Activated CD4-positive, alpha-beta T cell treated with anti-CD3 and anti-CD28 coated beads, Interleukin-2, amount 10 ng/mL, durations not matched to agents 24 days and 14 days (primary cell): ENCODE measurements at places on chromosomes 2 and 18.

DNA sequence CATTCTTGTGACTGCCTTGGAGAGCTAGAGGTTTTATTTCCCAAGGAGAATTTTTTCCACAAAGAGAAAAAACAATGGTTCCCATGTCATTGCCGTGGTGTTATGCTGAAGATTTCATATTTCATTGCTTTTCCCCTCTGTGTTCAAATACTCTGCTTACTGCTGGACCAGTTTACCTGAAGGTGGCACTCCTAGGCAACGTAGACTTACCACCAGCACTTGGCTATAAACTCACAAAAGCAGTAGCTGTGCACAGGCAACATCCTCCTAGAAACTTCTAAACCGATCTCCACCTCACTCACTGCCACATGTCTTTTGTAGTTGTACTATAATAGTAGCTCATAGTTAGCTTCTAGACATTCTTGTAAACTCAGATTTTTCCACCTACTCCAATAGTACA lies 1319.7 kb upstream of the CRIM1 start:
- DNase-seq = no peak

- DNase-seq = peak; percentile 54
Measured at GRCh38 chr2:98830571-98831145, 99.7 kb upstream of the MGAT4A start.

DNA sequence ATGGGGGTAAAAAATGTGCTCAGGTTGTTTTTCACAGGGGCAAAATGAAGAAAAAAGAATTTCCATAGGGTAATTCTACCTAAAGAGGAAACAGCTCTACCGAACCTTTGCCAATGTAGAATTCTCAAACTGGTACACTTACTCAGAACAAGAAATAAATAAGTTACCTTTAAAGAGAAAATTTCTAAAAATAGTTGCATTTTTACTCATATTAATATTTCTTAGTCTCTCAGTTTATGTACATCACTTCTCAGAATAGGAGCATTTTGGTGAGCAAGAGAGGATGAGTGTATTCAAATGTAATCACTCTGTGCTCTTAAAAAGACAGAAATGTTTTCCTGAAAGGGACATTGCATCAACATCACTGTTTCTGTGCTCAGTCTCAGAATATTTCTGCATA lies 574.7 kb upstream of the SLC8A1 start:
- DNase-seq = no peak

DNA sequence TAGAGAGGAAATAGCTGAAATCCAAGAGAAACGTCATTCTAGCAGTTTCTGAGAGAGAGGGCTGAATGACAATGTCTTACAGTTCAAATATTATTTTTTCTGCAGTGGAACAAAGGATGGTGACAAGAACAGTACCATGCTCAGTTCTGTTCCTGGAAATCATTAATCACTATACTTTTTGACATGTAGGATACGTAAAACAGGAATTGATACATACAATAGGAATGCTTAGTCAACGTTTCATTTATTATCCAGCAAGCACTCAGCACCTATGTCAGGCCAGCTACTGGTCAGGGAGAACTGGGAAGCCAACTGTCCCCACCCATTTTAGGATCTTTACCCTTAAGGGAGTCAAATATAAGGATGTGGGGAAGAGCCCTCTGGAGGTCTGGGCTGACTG lies 114.7 kb downstream of the DHRS9 start:
- DNase-seq = no peak

DNA sequence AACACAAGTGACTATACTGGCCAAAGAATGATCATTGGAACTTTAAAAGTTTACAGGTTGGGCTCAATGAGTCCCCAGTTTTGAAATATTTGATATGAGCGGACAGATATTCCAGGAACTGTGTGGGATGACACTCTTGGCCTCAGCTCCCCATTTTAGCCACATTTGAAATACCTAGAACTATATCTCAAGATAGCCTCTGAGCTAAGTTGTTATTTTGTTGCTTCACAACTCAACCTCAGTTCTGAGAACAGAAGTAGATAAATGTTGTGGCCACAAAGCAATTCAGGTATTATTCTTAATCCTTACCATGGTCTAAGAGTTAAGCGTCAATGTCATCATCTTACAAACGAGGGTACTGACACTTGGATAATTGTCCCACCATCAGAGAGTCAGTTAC lies 172.2 kb upstream of the SETBP1 start:
- DNase-seq = no peak

DNA sequence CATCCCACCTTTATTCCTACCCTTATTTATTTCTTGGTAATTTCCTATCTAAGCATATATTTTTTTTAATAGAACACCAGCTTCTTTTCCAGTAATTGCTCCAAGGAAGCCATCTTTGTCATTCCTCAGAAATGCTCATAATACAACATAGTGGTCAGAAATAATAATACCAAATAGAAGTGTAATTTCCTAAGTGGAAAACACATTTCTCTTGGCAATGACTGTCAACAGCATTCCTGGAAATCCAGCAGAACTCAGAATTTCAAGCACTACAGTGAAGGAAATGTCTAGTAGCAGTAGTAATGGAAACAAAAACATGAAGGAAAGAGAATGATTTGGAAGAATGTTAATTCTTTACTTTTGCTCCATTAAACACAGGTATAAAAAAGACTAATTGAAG lies 56.6 kb downstream of the GDF7 start:
- no peak for DNase-seq

- DNase-seq = no peak
Measured at GRCh38 chr2:50791271-50791670, 240.7 kb downstream of the NRXN1 start.

GRCh38 chr2:161136696-161137324 lies 23.4 kb upstream of the TANK start:
- DNase-seq = peak; percentile 88

DNA sequence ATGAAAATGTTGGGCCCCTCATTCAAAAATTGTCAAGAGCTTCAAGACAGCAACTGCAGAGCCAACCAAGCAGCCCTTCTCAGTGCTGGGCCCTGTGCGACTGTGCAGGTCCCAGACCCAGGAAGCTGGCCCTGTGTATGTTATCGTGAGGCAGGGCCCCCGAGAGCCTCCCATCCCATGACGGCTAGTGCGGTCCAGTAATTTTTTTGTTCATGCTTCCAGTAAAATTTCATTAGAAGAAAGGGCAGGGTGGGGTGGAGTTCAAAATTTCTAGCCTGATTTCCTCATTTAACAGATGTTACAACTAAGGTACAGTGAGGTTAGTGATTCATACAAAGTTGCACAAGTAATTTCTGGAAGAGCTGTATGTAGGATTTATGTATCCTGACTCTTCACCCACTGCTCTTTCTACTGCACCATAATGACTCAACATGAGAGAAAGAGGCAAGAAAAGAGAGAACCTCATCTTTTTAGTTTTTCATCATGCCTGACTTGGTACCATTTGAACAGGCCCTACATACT lies 105.5 kb downstream of the ZEB2 start:
- no peak for DNase-seq

DNA sequence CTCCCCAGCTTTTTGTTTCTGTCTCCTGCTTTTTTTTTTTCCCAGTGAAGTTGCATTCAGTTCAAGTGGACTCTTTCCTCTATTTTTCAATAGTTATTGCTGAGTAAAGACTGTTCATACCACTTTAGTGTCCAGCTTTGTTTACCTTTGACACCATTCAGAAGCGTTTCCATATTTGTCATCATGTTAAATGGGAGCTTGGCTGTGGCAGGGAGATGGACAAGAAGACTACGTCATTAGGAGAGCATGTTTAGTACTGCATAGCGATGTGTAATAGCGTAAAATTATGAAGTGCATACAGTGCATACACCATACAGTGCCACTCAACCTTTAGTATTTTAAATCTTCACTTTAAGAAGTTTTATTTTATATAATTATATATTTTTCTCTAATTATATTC lies 655.9 kb downstream of the DCC start:
- no peak for DNase-seq

- no peak for DNase-seq
Measured at GRCh38 chr2:43462866-43463641, 132.8 kb downstream of the THADA start.

DNA sequence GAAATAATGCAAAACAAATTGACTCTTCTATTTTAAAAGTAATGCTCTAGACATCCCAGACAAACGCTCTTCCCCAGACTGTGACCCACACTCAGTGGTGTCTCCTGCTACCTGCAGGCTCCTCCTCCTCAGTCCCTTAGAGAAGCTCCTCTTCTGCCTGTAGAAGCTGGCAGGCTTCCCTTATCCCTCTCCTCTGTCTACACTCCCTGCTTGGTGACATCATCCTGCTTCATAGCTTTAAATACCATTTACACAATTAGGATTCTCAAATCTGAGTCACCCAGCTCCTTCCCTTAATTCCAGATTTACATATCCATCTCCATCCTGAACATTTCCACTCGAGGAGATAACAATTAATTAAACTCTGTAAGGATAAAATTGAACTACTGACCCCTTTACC lies 167.9 kb downstream of the FBXO15 start:
- DNase-seq = no peak

DNA sequence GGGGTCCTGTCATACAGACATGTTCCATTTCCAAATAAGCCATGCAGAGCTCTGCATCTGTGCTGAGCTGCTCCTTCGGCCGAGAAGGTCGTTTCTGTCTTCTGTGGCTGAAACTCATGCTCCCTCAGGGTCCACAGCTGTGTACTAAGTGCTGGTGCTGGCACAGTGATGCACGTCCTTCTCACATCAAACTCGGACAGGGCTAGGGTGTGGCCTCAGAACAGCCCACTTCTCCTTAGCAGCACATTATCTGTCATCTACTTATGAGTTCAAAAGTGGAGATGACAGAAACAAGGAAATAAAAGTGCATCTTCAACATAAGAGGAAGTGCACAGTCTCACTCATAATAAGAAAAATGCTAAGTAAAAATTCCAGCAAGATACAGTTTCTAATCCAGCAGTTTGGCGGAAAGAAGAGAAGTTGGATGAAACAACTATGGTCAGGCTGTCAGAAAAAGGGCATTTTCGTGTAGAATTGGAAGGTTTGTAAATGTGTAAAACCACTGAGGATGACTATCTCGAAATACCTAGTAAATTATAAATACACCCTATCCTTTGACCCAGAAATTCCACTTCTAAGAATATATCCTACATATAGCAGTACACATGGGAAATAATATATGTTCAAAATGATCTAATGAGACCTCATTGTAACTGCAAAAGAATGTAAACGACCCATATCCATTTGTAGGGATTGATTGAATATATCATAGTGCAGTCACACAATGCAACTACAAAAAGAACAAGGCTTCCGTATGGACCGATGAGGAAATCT lies 53.7 kb upstream of the APCDD1 start:
- no peak for DNase-seq

- DNase-seq = no peak
Measured at GRCh38 chr2:196534495-196534894, 105.0 kb upstream of the CCDC150 start.

GRCh38 chr2:33247365-33247764 lies 229.1 kb upstream of the RASGRP3 start:
- no peak for DNase-seq

- no peak for DNase-seq
Measured at GRCh38 chr2:71333619-71334018, 2.0 kb downstream of the ZNF638 start.

DNA sequence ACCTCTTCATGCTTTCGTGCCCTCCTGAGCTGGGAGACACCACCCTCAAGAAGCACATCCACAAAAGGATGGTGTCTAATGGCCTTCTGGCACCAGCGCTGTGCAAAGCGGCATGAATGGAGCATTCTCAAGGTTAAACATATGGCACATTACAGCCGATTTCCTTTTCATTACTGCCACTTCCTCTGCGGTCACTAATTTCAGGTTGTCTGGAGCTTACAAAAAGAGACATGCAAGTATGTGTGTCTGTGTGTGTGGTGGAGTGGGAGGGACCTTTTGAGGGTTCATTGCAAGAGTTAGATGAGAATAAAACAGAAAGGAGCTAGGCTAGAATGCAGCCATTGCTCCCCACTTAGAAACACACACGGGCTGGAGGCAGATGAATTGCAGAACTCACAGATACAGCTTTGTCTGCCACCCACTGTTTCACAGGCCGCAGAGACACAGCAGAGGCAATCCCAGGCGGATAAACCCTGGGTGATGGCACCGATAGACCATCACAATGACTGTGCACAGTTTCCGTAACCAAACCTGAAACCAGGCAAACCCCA lies 76.0 kb downstream of the TGIF1 start:
- DNase-seq = peak; percentile 79

GRCh38 chr2:67627456-67628207 lies 230.5 kb downstream of the ETAA1 start:
- no peak for DNase-seq

DNA sequence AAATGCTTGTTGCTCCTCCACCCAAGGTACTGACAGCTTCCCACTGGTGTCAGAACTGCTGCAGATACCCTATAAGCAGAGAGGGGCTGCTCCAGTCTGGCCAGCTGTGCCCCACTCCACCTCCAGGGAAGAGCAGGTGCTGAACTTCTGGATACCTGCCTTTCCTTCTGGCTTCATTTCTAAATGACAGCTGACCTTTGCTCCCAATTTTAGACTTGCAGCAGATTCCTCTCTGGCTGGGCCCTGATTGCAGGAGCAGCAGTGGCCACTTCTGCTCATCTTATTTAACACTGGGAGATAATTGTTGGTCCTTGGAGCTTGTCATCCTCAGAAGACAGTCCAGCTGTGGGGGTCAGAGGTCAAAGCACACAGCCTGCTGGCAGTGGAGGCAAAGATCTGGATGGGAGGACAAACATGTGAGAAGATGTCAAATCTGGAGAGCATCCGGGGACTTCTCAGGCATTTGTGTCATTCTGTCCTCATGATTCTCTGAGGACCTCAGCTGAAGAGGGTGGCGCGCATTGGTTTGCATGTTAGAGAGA lies 38.9 kb downstream of the SETBP1 start:
- DNase-seq = no peak

- no peak for DNase-seq
Measured at GRCh38 chr18:3193331-3193730, 26.4 kb downstream of the MYOM1 start.

DNA sequence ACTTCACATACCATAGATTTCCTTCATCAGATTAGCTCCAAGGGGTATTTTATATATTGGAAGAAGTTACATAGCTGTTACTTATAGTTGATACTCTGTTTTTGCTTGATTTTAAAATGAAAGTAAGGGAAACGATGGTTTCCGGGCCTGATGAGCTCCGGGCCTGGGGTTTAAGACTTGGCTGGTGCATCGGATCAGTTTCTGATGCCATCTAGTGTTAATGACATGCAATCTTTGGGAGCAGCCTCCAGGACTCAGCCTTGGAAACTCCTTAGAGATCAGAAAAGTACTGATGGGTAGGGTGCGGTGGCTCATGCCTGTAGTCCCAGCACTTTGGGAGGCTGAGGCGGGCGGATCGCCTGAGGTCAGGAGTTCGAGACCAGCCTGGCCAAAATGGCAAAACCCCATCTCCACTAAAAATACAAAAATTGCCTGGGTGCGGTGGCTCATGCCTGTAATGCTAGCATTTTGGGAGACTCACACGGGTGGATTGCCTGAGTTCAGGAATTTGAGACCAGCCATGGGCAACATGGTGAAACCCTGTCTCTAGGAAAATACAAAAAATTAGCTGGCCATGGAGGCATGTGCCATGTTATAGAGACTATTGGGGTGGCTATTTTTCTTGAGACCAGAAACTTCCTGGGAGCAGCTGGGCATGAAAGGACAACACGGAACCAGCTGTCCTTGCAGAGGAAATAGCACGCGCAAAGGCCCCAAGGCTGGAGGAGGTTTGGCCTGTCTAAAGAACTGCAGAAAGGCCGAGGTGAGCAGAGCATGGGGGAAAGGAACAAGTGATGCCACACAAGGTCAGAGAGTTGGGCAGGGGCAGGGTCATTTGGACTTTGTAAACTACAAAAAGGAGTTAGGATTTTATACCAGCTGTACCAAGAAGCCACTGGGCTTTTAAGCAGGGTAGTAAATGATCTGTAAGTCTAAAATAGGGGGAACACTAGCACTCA lies 46.9 kb upstream of the CNOT11 start:
- DNase-seq = peak; percentile 82
